Peyer's patch (tissue), 4 donors: ENCODE measurements at places on chromosomes 12 and 14. TPM values are rescaled to one million over a fixed set of nuclear protein-coding genes. Genes with fewer than 3 reads are reported as not detected.

DNA sequence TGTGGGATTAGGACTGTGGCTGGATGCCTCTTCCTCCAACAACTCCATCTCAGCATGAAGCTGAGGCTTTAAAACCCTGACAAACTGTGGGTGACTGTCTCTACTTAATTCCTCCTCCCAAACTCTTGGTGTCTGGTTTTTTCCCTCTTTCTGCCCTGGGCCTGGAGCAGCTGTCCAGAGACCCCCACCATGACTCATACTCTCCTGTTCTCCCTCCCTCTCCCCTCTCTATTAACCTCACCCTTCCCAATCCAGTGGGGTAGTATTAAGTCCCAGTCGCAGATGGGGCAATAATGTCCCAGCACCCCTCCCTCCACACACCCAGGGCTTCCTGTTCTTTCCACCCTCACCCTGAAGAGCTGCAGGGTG is 2.0 kb upstream of the DNAJC14 start:
- no peak for DNase-seq

DNA sequence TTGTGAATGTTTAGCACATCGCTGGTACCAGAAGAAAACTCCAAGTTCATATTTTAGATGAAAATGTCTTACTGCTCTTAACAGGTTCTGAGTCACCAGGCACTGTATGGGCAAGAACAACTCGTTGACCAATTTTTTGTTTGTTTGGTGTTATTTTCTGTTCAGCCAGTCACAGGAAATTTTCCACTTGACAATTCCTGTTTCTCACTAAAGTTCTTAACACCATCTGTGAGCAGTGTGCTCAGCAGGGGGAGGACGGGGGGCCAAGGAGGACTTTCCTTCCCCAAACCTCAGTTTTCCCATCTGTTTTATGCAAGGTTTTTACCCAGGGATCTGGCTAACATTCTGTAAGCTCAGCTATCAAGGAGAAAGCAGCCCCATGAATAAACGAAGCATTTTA is 3.0 kb downstream of the NUAK1 start:
- DNase-seq: no peak

The ESR2 gene
- 1.1 TPM for total RNA-seq

DNA sequence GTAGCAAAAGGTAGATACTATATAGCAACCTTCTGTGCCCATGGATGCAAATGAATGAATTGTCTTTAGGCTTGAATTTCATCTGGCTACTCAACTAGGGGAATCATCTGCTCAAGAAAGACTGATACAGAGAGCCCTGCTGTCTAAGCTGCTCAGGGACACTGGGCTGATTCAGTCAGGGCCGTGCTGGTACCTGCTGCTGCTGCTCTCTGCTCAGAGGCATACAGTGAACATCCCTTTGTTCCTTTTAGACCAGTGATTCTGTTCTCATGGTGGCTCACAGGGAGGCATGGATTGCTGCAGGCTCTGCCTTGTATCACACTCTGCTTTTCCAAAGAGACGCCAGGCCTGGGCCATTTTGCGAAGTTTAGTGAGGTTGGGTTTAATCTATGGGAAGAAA is 14.1 kb downstream of the EIF2B2 start:
- no peak for DNase-seq

- no peak for DNase-seq
Observed at GRCh38 chr12:73833746-73834145, 703.9 kb upstream of the ATXN7L3B start.

The ARHGEF25 gene
- 10.1 TPM for total RNA-seq

DNA sequence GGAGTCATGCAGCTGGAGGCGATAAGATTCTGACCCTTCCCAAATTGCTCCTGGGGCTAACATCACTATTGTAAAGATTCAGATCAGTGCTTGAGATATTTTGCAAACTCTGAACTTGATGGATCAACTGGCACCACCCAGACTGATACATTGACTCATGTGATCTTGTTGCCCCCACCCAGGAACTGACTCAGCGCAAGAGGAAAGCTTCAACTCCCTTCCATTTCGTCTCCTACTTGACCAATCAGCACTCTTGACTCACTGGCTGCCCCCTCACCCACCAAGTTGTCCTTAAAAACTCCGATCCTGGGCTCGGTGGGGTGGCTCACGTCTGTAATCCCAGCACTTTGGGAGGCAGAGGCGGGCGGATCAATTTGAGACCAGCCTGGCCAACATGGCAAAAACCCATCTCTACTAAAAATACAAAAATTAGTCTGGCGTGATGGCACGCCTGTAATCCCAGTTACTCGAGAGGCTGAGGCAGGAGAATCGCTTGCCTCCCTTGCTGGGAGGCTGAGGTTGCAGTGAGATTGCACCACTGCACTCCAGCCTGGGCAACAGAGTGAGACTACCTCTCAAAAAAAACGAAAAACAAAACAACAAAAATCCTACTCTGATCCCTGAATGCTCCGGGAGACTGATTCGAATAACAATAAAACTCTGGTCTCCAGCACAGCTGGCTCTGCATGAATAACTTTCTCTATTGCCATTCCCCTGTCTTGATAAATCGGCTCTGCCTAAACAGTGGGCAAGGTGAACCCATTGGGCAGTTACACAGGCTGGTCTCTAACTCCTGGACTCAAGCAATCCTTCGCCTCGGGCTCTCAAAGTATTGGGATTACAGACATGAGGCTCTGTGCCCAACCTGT is 9.8 kb upstream of the ARF6 start:
- no peak for DNase-seq

DNA sequence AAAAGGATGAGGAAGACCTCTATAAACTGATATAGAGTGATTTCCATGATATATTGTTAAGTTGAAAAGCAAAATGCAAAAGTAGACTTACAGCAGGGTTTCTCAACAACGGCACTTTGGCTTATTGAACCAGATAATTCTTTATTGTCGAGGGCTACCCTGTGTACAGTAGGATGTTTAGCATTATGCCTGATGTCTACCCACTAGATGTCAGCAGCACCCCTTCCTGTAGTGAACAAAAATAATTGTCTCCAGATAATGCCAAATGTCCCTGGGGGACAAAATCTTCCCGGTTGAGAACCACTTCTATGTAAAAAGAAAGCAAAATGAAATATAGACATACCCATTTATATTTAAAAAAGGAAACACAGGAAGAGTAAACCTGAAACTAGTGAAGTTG is 32.4 kb downstream of the ABCD2 start:
- no peak for DNase-seq

The CLEC1B gene
- total RNA-seq: not detected

- no peak for DNase-seq
Observed at GRCh38 chr12:13454991-13455777, 258.7 kb downstream of the EMP1 start.

DNA sequence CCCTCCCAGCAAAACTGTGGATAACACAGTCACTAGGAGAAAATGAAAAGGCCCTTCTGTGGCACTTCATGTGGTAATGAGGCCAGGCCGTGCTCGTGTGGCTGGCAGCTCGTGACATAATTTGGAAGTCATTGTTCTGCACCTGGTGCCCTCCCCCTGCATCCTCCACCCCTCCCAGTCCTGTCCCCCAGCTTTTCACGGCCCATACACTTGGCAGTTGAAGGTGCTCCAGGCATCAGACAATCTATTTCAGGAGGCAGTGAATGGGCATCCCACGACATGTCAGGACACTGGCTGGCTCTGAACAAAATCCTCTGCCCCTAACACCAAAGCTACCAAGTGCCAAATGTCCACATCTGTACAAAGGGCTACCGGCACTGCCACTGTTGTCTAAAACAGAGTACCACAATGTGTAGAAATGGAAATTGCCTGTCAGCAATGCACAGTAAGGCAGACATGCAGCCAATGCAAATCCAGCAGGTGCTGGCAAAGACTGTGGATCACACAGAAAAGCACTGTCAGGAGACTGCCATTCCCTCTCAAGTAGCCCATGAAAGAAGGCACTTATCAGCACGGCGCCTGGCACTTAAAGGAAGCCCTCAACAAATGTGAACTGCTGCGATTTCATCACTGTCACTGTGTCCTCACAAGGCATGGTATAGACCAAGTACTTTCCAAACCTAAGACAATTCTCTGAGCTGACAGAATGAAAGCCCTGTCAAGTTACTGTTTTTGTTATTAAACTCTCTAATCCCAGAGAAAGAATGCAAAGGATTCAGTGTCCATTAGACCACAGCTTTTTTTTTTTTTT is 39.1 kb downstream of the CORO1C start:
- no peak for DNase-seq

GRCh38 chr14:82403987-82404386 is 870.3 kb upstream of the SEL1L start:
- no peak for DNase-seq

GRCh38 chr12:8913702-8914032 is 642 bp upstream of the PHC1 start:
- DNase-seq: no peak

The PIP4K2C gene
- 52.6 TPM for total RNA-seq

DNA sequence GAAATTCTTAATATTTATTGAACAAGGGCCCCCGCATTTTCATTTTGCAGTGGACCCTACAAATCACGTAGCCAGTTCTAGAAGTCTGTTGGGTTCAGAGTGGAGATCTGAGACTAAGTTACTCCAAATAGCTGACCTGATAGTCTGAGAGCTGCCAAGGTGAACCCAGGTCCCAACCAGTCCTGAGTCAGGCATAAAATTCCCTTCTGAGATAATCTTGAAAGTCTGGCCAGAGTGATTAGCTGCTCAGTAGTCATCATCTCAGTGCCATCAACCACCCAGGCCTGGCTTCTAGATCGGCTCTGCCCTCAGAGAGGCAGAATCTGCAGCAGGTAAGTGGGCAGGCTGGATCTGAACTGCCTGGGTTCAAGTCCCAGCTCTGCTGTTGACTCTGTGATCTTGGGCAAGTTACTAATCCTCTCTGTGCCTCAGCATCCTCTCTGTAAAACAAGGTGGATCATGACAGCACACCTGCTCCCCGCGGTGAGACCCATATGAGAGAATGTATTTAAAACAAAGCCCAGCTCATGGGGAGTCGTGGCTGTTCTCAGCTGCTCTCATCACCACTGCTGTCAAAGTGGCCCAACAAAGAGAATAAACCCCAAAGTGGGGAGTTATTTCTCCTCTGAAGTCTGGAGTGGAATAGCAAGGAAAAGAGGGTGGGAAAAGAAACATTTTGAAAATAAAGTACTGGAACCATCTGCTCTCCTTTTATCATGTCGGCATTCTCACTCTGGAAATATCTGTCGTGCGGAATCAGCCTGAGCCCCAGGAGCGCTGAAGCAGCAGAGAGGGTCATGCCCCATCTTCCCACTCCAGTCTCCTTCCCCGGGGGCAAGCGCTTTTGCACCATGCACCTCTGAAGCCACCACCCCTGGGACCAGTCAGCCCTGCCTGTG is 193.3 kb downstream of the DPF3 start:
- no peak for DNase-seq

DNA sequence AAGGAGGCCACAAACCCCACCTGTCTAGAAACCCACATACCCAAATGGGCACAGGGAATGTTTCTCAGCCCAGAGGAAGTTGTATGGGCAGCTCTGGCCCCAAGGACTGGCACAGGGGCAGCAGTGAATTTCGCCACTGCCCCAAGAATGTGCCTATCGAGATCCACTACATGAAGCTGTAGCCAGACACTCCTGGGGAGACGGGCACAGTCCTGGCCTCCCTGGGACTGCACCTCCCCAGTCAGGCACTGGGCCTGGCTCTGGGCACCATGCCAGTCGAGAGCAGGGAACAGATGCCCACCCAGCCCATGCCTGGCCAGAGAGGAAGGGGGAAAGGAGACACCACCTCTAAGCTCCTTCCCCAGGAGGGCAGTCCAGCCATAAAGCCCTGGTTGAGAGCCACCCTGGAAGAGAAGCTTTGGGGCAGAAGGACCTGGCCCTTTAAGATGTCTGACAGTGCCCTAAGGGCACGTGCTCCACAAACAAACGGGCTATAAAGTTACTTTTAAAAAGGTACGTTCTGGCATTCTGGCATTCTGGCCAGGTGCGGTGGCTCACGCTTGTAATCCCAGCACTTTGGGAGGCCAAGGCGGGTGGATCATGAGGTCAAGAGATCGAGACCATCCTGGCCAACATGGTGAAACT is 8.4 kb downstream of the ADCY6 start:
- no peak for DNase-seq

The KRT5 gene
- total RNA-seq: 5.9 TPM

DNA sequence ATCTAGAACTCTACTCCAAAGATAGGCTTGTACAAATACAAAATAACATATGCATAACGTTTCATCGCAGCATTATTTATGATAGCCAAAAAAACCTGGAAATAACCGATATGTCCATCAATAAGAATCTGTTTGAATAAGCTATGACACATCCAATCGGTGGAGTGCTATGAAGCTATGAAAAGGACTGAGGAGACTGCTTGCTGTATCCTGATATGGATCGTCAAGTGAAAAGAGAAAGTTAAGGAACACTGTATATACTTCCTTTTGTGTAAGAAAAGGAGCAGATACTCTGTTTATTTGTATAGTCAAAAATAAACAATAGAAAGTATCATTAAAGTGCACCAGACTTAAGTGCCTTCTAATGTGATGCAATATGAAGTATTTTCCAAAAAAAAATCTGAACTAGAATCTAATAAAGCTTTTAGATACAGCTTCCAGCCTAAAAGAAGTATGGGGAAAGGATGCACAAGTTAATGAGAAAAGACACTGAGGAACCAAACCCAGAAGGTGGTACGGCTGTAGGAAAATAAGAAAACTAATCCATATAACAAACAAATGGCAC is 645 bp upstream of the KLHDC1 start:
- DNase-seq: no peak

The RFLNA gene
- total RNA-seq: 25.7 TPM

GRCh38 chr12:51023625-51024382 is 2.4 kb downstream of the SLC11A2 start:
- no peak for DNase-seq

DNA sequence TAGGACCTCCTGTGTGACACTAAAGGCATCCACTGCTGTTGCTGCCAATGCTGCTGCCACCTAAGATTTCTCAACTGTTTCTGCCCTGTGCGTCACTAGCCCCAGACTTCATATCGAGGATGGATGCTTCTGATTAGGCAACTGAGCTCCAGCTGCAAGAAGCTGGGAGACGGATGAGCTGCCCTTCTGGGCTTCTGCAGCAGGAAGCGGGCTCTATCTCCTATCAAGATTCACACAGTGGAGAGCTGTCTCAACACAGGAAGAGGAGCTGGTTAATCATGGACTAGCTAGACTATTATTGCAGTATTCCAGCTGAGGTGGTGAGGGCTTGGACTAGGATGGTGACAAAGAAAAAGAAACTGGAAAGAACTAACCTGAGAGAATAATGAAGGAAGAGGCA is 59.2 kb upstream of the PELI2 start:
- no peak for DNase-seq

DNA sequence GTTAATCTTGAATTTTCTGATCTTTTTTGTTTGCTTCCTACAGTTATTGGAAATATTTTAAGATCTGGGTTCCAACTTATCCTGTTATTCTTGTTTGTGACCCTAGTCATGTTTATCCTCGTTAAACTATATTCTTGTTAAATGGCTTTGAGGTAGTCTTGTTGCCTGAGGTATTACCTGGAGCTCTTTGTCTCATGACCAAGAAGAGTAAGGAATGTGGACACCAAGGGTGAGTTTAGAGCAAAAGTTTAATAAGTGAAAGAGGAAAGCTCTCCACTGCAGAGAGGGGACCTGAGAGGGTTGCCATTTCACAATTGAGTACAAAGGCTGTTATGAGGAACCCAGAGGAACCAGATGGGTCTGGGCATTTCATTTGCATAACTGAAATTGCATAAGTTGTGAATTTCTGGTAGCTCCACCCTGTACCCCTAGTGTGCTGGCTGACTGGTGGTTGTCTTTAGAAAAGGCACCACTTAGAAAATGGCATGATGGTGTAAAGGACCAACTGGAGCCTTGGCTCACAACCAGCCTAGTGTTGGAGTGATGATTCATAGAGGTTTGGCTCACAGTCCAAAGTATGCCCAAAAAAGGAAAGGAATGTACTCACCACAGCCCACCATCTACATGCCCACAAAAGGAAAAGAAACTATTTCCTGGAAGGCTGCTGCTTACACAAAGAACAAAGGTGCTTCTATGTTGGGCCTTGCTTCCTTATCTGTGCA is 36.7 kb upstream of the RESF1 start:
- no peak for DNase-seq
